ENCODE measurements at places on chromosomes 11 and 22. TPM values are rescaled to one million over a fixed set of nuclear protein-coding genes. Genes with fewer than 3 reads are reported as not detected.

HEPACAM gene
- total RNA-seq = not detected

KCNK4 gene
- total RNA-seq = 0.31 TPM

FAM111A gene
- 70.0 TPM for total RNA-seq

LGR4 gene
- total RNA-seq = 16.5 TPM

NAALAD2 gene
- total RNA-seq = not detected

OPCML gene
- total RNA-seq = 0.58 TPM

CACNA1I gene
- 0.03 TPM for total RNA-seq

CENPM gene
- 51.9 TPM for total RNA-seq

OR52E2 gene
- not detected for total RNA-seq

SPECC1L gene
- total RNA-seq = 42.4 TPM

OR51B4 gene
- total RNA-seq = not detected

ACRV1 gene
- not detected for total RNA-seq

API5 gene
- total RNA-seq = 175 TPM

CYB5R2 gene
- total RNA-seq = 0.60 TPM

SLC29A2 gene
- total RNA-seq = not detected

CBLIF gene
- total RNA-seq = not detected

SHANK2 gene
- 10.7 TPM for total RNA-seq

OR4A16 gene
- not detected for total RNA-seq

KCNQ1OT1 gene
- 2.1 TPM for total RNA-seq

FAM118B gene
- total RNA-seq = 8.6 TPM

POLR2F gene
- 77.3 TPM for total RNA-seq

FADS1 gene
- 61.5 TPM for total RNA-seq

TBX1 gene
- 0.31 TPM for total RNA-seq

P2RY6 gene
- total RNA-seq = not detected

MS4A3 gene
- not detected for total RNA-seq

RAB36 gene
- 0.42 TPM for total RNA-seq

SLC17A6 gene
- not detected for total RNA-seq

C11orf42 gene
- total RNA-seq = not detected

CDC42EP2 gene
- 16.6 TPM for total RNA-seq

FGF4 gene
- total RNA-seq = not detected

FAM83F gene
- total RNA-seq = not detected

GSTT2B gene
- 17.0 TPM for total RNA-seq

CCDC116 gene
- not detected for total RNA-seq

CCDC73 gene
- total RNA-seq = not detected

TRIM51 gene
- not detected for total RNA-seq

KLHL35 gene
- 0.41 TPM for total RNA-seq

PACSIN3 gene
- total RNA-seq = 18.8 TPM

VSTM5 gene
- total RNA-seq = not detected

JAM3 gene
- total RNA-seq = 2.4 TPM

ADM2 gene
- 0.05 TPM for total RNA-seq

SYTL2 gene
- total RNA-seq = 11.4 TPM

SMC1B gene
- not detected for total RNA-seq

SLC37A2 gene
- total RNA-seq = 0.31 TPM

OR6T1 gene
- not detected for total RNA-seq

KRTAP5-9 gene
- total RNA-seq = not detected

DCHS1 gene
- 12.0 TPM for total RNA-seq

APOA4 gene
- total RNA-seq = not detected

ANGPTL5 gene
- total RNA-seq = not detected

H19 gene
- not detected for total RNA-seq

PSMA1 gene
- total RNA-seq = 361 TPM

SGSM1 gene
- total RNA-seq = not detected

CALCB gene
- not detected for total RNA-seq

MUC15 gene
- not detected for total RNA-seq

VWCE gene
- total RNA-seq = 0.03 TPM

MS4A15 gene
- not detected for total RNA-seq

PHLDA2 gene
- 34.6 TPM for total RNA-seq

Data from SJSA1 (cell line).